ENCODE measurements at places on chromosomes 5 and 9.

DNA sequence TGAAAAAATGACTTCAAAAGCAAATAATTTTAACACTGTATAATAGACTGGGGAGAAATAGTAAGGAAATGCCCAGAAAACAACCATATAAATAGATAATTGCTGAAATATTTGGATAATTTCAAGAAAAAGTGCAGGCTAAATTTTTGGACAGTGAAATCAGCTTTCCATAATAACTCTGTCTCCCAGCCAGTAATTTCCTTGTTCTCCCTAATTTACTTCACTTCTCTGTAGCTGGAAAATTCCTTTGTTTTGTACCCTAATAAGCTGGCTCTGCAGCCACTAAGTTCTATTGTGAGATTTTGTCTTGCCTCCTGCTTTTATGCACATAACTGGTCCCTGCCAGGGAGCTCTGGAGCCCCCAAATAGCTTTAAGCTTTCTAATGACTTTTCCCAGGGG, 27.7 kb downstream of the PRDM6 start:
- no peak for DNase-seq

DNA sequence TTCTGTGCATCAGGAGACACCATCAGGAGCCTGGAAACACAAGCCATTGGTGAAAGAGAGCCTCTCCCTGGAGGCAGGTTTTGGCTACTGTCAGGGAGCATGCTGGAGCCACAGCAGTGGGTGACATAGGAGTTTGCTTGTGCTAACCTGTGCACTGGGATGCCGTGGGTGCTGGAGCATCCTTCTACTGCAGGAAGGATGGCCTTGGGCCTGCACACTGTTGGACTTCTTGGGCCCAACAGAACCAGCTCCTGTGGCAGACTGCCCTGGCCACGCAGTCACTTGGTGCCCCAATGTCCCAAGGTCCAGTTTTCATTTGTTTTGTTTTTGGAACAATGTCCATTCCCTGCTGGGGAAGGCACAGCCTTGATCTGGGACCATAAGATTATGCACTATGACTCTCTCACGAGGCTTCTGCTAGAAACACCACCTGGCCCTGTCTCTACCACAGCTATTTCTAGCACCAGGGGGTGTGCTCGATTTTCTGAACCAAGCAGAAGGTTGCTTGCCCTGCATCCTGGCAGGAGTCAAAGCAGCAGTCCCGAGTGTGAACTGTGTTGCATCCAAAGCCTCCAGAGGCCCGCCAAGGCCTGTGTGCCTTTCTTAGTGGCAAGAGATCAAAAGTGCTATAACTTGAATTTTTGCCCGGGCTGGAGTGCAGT, 5.5 kb upstream of the LTC4S start:
- no peak for DNase-seq

- DNase-seq, result no peak
Observed at GRCh38 chr5:80756292-80756691, 101.5 kb upstream of the DHFR start.

DNA sequence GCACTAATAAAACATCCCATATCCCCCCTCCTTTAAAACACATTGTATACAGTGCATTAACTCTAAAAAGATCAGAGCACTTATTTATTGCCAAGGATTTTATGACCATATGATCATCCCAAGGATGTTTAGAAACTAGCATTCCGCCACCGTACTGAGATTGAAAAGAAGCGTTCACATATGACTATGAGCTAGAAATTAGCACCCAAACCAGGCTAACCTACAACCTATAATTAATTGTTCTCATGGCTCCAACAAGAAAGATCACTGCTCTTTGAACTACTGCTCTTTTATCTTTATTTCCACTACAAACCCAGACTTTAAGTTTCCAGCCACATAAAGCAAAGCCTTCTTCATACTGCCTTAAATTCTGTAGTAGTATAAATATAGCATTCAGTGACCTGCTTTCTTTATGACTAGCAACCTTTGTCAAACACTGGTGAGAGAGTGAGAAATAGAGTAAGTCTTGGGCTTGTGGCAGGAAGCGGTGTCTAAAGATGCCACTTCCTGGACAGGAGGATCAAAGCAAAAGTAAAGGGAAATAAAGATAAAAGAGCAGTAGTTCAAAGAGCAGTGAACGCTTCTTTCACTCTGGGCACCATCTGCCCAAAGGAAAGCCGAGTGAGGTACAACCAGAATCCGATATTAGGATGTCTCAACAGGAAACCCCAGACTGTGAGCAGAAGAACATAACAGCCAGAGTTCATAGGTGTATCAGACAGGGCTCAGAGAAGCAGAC, 151.1 kb upstream of the ERCC6L2 start:
- DNase-seq, result peak; percentile 71

DNA sequence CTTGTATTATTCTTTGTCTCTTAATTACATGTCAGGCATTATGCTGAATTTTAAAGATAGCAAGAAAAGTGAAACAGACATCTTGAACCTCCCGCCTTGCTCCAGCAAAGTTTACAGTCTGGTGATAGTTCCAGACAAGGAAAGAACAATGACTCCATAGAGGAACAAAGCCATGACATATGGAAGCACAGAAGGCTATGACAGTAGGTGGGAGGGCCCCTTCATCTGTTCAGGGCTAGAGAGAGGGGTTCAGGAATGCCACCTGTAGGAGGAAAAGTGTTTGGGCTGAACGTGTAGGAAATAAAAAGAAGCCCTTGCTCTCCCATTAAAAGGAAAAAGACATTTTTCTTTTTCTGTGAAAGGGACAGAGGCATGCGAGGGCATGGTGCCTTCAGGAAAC, 315.6 kb downstream of the TRIM32 start:
- DNase-seq, result no peak

DNA sequence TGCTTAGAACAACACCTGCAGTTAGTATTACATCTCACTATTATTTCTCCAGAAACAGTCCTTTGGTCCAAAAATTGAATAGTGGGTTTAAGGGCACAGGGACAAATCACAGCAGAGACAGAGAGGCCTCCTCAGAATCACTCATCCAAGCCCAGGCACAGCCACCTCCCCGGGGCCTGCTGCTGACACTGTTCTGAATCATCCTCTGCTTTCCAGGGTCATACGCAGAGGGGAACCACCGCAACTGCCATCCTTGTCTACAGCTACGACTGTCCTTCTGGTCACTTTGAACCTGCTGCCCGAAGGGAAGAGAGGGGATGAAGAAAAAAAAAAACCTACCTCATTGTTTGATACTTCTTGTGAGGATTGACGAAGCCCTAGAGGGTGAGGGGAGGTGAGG, 35.3 kb upstream of the MAN2A1 start:
- DNase-seq, result peak; percentile 44

GRCh38 chr5:96781031-96781971, 26.4 kb downstream of the ERAP1 start:
- no peak for DNase-seq

DNA sequence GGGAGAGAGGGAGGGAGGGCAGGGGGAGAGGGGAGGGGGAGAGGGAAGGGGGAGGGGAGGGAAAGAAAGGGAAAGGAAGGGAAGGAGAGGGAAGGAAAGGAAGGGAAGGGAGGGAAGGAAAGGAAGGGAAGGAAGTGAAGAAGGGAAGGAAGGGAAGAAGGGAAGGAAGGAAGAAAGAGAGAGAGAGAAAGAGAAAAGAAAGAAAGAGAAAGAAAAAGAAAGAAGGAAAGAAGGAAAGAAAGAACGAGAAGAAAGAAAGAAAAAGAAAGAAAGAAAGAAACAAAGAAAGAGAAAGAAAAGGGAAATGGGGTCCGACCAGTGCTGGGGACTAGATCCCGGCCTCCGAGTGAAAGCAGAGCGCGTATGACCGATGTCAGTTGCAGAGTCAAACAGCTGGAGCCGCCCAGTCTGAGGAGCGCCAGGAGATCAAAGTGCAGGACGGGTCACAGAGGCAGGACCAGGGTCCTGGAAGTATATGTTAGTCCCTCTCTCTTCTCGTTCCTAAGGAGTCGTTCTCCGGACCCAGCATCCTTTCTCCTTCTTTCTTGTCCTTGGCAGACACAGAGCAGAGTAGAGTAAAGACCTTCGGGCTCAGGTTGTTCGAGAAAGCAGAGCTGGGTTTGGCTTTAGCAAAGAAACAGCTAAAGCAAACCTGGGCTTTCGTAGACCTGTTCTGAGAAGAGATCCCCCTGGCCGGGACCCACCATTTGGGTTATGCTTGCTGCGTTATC, 305.4 kb upstream of the MSX2 start:
- DNase-seq, result no peak

GRCh38 chr9:14941501-14942405, 31.5 kb upstream of the FREM1 start:
- DNase-seq, result no peak

DNA sequence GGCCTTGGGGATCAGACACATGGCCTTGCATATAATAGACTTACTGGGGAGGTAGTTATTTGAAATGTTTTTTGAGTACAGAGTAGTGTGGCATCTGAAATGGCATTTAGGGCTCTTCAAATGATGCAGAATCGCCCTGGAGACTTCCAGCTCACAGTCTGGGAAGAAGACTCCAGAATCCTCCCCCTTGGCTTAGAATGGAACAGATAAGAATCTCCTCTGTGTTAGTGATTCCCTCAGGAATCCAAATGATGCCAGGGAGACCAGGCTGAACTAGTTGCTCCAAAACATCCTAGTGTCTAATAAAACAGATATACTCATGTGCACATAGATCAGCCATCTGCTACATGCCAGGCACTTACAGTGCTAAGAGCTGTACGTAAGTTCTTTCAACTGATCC, 38.6 kb upstream of the SMC5 start:
- no peak for DNase-seq

DNA sequence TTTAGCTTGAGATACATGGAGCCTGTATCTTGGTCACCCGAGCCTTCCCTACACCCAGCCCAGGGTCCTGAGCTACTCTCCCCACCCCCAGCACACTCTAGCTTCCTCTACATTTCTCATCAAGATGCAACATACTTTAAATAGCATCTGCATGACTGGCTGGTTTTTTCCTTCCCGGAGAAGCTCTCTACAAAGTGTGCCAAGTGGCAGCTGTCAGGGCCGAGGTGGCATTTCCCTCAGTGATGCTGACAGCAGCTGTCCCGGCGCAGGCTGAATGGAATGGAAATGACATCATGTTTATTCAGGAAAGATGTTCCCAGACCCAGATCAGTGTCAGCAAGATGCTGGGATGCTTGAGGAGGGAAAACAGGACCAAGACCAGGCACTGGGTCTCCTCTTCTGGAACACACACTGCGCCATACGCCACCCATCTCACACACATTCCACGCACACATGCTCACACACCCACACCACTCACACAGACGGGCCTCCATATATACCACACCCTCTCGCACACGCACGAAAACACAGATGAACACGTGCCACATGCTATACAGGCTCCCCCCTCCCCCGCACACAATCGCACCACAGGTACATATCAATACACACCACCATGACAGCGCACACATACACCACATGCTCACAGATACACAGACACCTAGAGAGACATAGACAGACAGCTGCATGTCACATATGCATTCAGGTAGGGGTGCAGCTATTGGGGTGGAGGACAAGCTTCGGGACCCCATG, 67.8 kb downstream of the LHX2 start:
- DNase-seq, result no peak

DNA sequence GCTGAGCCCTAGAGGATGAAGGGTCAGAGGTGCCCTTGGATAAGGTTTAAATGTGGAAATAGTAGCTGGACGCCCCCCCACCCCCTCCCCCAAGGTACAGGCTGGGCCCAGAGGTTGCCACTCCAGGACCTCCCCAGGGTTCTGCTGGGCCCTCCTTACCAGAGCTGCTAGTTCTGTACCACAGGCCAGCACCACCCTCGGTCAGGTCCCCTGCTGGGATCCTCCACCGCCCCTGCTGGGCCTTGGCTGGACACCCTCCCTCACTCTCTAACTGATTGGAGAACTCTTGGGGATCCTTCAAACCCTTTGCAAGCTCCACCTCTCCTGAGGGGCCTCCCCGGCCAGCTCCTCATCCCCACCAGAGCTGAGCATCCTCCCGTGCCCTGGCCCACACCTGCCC, 34.9 kb downstream of the PTGES start:
- DNase-seq, result no peak

GRCh38 chr9:118533101-118533500, 828.9 kb downstream of the TLR4 start:
- no peak for DNase-seq

DNA sequence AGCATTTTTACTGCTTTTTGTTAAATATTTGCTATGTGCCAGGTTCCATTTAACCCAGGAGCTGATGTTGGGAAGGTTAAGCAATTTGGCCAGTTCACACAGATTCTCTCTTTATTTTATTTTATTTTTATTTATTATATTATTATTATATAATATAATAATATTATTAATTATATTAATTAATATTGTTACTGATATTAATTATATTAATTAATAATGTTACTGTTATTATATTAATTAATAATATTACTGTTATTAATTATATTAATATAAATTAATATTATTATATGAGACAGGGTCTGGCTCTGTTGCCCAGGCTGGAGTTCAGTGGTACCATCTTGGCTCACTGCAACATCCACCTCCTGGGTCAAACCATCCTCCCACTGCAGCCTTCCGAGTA, 593.0 kb upstream of the SGCD start:
- DNase-seq, result no peak

DNA sequence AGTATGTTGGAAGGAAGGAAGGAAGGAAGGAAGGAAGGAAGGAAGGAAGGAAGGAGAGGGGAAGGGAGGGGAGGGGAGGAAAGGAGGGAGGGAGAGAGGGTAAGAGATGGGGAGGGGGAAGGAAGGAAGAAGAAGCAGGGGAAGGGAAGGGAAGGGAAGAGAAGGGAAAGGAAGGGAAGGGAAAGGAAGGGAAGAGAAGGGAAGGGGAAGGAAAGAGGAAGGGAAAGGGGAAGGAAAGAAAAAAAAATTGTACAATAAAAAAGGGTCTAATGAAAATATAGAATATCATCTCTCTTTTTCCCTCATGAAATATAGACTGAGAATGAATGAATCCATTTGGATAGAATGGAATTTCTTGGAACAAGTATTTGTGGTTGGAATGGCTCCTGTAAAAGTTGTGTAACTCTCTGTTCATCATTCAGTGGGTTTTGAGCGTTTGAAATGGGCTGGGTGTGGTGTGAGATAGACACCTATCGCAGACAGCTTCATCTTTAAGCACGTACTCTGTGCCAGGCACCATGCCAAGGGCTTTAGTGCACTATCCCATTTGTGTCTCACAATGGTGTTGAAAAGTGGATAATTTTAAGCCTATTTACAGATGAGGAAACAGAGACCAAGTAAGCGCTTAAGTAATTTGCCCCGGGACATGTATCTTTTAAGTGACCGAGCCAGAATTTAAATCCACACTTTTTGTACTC, 11.6 kb upstream of the PAPPA start:
- no peak for DNase-seq

DNA sequence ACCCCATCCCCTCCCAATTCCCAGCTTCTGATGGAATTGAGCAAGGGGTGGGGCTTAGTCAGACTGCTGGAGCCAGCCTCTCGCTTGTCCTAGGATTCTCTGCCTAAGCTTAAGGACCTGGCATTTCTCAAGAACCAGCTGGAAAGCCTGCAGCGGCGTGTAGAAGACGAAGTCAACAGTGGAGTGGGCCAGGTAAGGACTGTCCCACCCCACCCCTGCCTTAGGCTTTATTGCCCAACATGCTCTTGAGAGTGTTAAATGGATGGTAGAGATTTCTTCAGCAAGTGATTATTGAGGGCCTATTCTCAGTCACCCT, 1.1 kb downstream of the SLC35A4 start:
- no peak for DNase-seq
